ENCODE measurements at places on chromosomes 4 and X.

GRCh38 chrX:15838017-15838416, 16.6 kb downstream of the AP1S2 start:
- no peak for DNase-seq

- no peak for DNase-seq
These were observed 11.1 kb upstream of the FAM9C start for GRCh38 chrX:13055486-13055885.

- DNase-seq, result no peak
These were observed 52.8 kb downstream of the FAM47C start for GRCh38 chrX:37060999-37061398.

GRCh38 chr4:37858872-37859271, 32.0 kb upstream of the TBC1D1 start:
- no peak for DNase-seq

DNA sequence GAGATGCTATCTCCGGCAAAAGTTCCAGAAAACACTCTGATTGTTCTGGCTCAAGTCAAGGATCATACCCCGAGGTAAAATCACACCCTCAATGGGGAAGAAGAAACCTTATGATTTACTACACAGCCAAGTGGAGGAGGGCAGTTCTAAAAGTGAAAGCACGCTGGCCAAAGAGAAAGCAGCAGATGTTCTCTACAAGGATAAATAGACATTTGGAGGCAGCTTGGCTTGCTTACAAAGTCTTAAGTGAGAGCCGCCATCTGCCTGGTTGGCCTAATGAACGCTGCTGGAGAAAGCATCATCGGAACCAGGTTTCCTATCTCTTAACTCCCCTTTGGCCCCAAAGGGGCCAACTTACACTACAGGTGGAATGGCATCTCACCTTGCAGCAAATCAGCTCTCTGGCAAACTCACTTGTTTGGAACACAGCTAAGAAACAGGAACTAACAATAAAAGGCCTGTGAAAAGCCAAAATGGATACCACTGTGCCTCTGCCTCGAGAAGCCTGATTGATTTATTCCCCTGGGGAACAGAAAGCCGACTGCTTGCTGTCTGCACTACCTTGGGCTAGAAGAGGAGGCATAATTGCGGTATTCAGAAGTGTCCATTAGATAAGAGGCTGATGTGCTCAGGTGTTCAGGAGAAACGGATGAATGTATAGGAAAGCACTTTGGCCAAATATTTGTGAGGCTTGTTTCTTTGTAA, 22.8 kb downstream of the FRAS1 start:
- no peak for DNase-seq

DNA sequence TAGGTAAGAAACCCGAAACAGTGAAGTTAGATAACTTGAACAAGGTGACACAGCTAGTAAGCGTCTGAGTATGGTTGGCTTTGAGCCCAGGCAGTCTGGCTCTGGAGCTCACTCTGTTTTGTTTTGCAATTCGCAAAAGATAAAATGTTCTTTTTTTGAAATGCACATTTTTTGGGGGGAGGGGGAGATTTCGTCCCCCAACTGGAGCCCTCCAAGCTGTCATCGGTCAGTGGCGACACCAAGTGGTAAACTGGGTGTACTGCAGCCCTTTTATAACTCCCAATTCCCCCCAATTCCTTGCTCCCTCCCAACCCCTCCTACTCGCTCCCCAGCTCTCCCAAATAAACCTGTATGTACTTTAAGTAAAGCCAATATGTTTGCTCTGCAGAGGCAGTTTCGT, 2.8 kb upstream of the CLCN5 start:
- DNase-seq, result no peak

Data from amygdala (tissue), 56 donors.